Activated CD8-positive, alpha-beta memory T cell treated with anti-CD3 and anti-CD28 coated beads for 1 hour (primary cell): ENCODE measurements at places on chromosomes 3 and 15.

DNA sequence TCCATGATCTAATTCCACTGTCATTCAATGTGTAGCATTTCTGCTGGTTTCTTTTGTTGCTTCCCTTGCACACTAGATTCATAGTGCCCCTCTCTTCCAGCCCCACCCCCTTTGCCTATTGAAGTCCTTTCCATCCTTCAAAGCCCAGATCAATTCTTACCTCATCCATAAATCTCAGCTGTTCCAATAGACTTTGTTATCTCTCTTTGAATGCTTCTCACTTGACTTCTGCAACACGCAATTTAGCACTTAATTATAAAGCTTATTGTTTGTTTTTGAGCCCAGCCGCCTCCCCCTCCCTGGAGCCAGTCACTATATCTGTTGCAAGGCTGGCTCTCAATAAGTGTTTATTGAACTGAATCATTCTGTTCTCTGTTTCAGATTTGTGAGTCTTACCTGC, 174.6 kb upstream of the TBL1XR1 start:
- DNase-seq = no peak

DNA sequence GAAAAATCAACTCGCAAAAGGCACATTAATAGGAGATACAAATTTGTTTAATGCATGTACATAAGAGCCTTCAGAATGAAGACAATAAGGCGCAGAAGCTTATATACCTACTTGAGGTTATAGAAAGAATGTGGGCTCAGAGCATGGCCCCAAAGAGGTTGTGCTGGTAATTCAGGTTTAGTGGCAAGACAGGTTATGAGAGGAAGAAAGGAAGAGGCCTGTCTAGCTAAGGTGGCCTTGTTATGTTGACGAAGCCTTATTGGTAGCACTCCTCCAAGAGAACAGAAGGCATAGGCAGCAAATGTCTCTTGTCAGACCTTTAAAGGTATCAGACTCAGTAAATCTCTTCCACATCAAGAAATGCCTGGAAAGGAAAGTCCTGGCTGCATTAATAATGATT, 290.8 kb downstream of the MCTP2 start:
- DNase-seq = no peak

DNA sequence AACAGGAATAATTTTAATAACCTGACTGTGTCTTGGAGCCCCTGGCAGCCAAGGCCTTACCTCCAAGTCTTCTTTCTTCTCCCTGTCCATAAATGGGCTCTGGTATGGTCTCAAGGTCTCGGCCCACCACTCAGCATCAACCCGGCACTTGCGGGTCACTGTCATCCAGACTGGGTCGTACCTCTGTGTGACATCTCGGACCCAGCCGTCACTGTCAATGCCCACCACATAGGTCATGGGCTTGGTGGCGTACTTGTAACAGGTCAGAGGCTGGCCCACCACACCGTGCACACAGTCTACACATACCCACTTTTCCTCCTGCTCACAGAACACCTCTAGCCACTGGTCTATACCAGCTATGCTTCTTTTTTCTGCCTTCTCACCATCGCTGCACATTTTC, 20.4 kb downstream of the XPC start:
- no peak for DNase-seq

GRCh38 chr3:32816439-32817256, 1.1 kb upstream of the TRIM71 start:
- DNase-seq = no peak

- DNase-seq = no peak
Observed at GRCh38 chr3:196949285-196949619, 6.9 kb upstream of the NCBP2 start.

DNA sequence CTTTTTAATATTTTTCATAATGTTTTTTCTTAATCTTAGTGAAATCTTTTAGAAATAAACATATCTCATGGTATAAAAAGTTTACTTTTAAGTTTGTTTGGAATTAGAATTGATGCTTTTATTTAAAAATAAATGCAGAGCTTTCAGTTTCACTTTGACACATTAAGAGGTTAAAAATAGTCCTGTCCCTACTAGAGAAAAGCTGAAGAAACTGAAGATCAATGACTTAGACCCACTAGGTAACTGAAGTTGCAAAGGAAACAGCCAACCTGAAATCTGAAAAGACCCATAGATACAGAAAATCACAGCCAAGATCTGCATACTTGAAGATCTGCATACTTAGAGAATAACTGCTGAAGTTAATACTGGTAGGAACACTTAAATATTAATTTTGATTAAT, 237.6 kb downstream of the RAP2B start:
- no peak for DNase-seq

- DNase-seq = no peak
Observed at GRCh38 chr3:188867691-188868265, 304.0 kb upstream of the TPRG1 start.

- DNase-seq = no peak
Observed at GRCh38 chr3:128170866-128171516, 17.7 kb downstream of the EEFSEC start.

- no peak for DNase-seq
Observed at GRCh38 chr3:176767385-176767784, 429.9 kb downstream of the TBL1XR1 start.

DNA sequence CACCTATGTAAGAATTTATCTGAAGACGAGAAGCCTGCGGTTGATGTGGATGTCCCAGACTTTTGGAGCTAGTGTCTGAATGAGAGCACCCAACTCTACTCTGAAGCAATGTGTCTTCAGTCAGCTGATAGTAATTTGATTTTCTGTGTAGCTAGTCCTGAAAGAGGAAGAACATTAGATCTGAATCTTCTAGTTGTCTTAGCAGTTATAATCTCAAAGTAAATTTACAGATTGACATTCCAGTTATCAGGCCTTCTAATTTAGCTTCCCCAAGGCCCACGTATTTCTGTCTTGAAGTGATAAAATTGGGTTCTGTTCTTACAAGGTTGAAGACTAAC, 1.5 kb downstream of the TCAIM start:
- DNase-seq = no peak

- no peak for DNase-seq
Observed at GRCh38 chr3:55709411-55710012, 222.4 kb upstream of the WNT5A start.

DNA sequence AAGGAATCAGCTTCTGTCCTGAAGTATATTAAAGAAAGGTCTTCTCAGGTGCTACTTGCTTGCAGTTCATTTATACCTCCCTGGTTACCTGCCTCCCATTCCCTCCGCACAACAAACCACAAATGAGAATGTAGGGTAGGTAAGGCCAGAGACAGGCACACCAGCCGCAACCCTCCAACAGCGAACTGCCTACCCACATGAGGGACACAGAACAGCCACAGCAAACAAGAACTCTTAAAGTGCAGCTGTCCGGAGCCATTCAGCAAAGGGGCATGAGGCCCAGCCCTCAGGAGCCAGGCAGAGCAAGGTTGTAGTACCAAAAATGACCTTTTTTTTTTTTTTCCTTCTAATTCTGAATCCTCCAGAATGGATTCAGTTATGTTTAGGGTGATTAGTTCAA, 52.4 kb downstream of the SPSB4 start:
- no peak for DNase-seq

DNA sequence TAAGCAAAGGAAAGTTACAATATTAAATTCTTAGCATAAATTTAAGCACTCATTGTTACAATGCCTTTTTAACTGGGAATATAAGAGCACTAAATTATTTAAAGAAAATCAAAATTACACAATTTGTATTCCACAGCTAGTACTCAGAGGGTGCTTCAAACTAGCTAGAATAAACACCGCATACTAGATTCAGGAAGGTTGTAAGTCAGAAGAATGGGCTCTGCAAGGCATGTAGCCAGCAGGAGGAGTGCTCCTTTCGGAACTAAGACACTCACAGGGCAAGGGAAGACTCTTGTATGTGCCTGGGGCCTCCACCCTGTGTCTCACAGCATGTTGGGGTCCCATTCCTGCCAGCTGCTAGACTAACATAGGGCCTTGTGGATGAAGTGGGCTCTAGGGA, 327.7 kb upstream of the ALCAM start:
- no peak for DNase-seq

GRCh38 chr3:189683546-189684255, 52.5 kb downstream of the TP63 start:
- no peak for DNase-seq

- DNase-seq = no peak
Observed at GRCh38 chr3:99429502-99429901, 208.9 kb upstream of the COL8A1 start.

GRCh38 chr3:160852856-160853255, 96.8 kb downstream of the PPM1L start:
- DNase-seq = no peak
